Lower leg skin (tissue), 4 donors: ENCODE measurements at places on chromosomes 16 and 17. TPM values are rescaled to one million over a fixed set of nuclear protein-coding genes. Genes with fewer than 3 reads are reported as not detected.

Gene MYL11
- total RNA-seq: not detected

GRCh38 chr17:27530764-27531391, 74.6 kb downstream of the KSR1 start:
- no peak for DNase-seq

DNA sequence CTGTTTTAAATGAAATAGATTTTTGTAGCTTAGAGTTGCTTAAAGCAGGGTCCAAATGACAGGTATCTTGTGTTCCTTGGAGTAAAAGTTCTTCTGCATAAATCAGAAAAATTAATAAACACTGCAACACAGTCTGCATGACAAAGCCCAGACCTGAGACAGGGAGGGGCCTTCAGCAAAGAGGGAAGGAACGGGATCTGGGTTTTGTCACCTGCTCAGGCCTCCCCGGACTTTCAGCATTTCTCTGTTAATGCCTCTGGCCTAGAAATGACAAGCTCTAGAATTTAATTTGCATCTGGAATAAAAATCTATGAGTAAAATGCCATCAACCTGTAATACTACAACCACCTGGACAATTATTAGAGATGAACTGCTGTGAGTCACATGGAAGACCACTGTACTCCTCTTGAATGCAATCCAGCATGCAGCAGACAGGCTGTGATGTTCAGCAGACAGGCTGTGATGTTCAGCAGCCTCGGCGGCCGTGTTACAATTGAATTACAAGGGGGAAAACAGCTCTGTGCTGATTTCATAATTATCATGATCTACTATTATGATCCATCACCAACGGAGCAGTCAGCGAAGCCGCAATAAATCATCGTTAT, 170.2 kb downstream of the TOX3 start:
- no peak for DNase-seq

DNA sequence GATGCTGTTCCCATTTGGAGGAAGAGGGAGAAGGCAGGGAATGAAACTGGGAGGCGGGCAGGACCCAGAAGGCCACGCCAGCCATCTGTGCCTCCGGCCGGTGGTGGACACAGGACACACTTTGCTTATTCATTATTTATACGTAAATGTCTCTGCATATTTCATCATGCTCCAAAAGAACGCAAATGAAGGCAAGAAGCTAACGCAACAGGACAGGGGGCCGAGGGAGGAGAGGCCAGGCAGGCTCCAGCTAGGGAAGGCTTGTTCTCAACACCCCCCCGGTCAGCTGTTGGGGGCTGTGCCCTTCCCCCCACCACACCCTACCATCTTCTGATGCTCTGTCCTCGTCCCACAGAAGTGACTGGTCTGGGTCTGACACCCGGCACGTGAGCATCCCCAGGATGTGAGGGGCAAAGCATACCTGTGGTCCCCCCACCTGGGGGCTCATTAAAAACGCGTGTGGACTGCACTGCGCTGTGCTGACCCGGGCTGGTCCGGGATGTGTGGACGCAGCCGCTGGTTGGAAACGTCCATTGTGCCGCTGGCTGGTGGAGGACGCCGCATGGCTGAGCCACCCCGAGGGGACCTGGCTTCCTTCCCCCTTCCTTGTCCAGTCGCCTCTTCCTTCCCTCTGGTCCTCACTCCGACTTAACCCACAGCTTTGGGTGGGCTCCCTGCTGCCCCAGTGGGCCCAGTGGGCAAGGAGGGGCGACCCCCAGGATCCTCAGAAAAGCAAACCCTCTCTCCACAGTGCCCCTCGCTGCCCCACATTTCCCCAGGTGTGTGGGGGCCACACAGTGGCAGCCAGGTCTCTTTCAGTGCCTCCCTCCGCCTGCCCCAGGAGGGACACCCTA, 46.4 kb upstream of the ENPP7 start:
- DNase-seq: no peak

DNA sequence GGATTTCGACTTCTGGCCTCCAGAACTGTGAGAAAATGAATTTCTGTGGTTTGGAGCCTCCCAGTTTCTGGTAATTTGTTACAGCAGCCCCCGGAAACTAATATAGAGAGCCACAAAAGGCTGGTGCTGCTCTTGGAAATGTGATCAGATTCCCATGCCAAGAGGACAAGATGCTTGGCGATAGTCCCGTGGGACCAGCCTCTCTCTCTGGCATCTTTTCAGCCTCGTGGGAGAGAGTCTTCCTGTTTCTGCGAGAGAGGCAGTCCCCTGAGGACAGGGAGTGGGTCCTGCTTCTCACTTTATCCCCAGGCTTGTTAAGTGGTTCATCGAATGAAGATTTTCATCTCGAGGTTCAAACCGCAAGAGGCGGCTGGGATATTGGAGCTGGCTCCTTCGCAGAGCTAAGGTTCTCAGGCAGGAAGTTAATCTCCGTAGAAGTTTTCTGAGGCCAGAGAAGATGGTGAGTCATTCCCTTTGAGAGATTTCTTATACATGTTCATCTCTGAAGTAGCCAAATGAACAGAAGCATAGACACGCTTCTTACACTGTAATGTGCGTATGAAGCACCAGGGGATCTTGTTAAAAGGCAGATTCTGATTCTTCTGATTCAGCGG, 211.6 kb upstream of the SDK2 start:
- no peak for DNase-seq
